ENCODE measurements at places on chromosomes 5 and 9.

GRCh38 chr9:5592904-5593303 is 36.0 kb upstream of the RIC1 start:
- DNase-seq = no peak

DNA sequence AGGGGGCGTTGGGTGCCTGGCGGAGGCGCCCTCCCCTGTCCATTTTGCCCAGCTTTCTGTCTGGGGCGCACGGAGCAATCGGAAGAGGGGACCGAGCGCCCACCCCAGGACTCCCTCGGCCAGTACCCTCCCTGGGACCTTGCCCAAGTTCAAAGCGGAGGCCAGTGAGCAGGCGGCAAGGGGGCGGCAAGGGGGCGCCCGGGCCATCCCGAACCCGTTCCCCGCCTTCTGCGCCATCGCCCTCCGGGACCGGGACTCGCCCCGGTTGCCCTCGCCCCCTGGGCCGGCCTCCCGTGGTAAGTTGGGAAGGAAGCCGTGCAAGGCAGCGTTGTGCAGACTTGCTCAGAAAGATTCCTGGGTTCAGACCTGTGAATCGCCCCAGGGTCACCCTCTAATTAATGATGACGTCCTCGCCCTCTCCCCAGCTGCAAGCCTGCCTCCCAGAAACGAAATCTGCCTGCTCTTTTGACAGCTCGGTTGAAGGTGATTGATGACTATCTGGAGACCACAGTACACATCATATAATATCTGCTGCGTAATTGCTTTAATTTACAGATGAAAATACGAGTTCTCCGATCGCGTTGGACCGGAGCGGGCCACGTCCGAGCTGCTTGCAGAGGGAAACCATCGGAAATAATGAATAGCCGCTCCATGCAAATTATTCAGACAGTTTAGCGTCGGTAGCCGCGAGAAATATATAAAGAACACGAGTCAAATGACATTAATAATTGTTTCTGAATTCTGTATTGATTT is 1.4 kb upstream of the IRX4 start:
- DNase-seq = no peak

- DNase-seq = no peak
These were observed 468.5 kb downstream of the ZNF608 start for GRCh38 chr5:124277767-124278545.

- DNase-seq = no peak
These were observed 23.6 kb downstream of the TRIM14 start for GRCh38 chr9:98095401-98095800.

DNA sequence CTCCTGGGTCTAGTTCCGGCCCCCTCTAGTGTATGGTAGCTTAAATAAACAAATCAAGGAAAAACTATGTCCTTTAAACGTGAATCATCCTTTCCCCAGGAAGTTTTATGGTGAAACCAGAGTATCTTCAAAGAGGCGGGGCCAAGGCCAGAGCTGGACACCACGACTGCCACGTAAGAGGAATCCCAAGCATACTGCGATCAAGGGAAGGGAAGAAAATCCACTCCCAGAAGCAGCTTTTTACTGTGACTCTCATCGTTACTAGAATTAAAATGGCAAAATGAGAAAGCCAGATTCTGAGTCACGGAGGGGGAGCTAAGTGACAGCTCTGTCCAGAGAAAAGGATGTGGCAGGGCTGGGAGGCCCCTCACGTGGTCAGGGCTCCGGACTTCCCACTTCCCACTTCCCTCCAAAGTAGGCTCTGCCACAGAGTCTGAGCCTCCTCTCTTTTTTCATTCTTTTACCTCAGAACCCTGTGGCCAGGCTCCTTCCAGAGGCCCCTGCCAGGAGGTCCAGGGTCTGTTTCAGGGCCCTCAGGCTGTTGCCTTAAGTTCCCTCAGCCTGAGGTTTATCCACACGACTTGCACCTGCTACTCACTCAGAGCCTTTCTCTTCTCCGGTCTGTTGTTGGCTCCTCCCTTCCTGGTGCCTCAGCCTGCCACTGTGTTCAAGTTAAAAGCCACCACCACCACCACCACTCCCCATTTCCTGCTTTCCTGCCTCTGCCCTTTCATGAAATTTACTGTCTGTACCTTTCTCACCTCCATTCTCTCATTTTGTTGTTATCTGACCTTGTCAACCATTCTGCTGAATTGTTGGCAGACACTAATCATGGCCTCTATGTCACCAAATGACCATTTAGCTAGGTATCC is 1.4 kb upstream of the GLRX start:
- no peak for DNase-seq

DNA sequence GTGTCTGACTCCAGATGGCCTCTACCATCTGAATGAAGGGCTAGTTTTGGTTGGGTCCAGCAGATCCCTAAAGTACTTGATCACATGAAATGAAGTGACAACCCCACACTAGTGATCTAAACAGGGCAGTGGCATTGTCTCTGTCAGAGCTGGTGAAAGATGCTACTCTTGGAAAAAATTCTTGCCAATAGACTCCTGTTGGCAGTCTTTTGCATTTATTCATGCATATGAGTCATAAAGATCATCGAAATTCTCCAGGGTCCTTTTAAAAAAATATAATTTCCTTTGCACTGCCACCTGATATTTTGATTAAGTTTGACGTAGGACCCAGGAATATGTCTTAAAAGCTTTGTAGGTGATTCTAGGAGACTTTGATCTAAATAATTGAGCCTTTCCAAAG is 135.1 kb upstream of the ELL2 start:
- DNase-seq = no peak

DNA sequence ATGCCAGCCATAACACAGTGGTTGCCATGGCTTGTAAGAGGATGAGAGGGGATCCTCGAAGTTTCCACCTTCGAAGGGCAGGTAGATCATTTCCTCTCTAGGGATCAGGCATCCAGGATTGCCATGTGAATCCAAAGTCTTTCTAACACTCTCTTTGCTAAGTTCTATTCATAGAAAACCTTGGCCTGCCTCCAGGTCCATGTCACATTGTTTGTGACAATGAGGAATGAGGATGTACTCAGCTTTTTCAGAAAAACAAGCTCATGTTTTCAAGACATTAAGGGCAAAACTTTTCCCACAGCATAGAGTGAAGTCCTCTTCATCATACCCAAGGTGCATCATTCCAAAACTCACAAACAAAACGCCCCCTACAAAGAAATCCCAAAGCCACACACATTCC is 19.6 kb downstream of the ESM1 start:
- DNase-seq = no peak

Data from SIG-M5 (cell line).